Omental fat pad (tissue), 4 donors: ENCODE measurements at places on chromosomes 4 and X. TPM values are rescaled to one million over a fixed set of nuclear protein-coding genes. Genes with fewer than 3 reads are reported as not detected.

The STK32B gene
- total RNA-seq = 2.6 TPM

The TMEM271 gene
- total RNA-seq = not detected

The NPNT gene
- total RNA-seq = 17.7 TPM

The G6PD gene
- 42.1 TPM for total RNA-seq

DNA sequence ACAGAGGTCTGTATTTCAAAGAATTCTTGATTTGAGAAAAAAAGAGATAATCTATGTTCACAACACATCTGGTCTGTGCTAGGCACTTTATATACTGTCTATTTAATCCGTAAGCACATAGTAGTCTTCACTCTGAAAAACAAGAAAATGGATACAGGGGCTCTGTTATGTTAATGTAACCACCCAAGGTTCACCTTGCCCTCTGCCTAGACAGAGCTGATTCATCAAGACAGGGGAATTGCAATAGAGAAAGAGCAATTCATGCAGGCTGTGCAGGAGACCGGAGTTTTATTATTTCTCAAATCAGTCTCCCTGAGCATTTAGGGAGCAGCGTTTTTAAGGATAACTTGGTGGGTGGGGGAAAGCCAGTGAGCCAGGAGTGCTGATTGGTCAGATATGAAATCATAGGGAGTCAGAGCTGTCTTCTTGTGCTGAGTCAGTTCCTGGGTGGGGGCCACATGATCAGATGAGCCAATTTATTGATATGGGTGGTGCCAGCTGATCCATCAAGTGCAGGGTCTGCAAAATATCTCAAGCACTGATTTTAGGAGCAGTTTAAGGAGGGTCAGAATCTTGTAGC is 92.9 kb upstream of the TNIP3 start:
- DNase-seq = no peak

GRCh38 chrX:21757960-21758359 is at the start of gene SMPX:
SMPX (minus strand) TSS chrX:21758116; CDS start chrX:21754290, 3,826 bp downstream.
- no peak for DNase-seq

DNA sequence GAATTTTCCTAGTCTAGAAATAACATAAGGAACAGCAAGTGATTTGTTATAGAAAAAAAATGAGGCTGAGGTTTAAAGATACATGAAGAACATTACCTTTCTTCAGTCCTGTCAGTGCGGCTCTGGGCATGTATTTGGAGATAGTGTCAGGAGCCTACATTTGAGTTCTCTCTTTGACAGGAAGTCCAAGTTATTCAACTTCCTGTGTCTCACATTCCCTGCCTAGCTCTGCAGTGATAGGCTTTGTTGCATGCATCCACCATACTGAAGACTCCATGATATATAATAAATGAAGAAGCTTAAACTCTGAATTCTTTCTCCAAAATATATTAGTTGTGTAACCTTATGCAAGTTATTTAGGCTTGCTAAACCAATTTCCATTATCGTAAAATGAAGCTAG is 148.7 kb downstream of the RELL1 start:
- DNase-seq = no peak

DNA sequence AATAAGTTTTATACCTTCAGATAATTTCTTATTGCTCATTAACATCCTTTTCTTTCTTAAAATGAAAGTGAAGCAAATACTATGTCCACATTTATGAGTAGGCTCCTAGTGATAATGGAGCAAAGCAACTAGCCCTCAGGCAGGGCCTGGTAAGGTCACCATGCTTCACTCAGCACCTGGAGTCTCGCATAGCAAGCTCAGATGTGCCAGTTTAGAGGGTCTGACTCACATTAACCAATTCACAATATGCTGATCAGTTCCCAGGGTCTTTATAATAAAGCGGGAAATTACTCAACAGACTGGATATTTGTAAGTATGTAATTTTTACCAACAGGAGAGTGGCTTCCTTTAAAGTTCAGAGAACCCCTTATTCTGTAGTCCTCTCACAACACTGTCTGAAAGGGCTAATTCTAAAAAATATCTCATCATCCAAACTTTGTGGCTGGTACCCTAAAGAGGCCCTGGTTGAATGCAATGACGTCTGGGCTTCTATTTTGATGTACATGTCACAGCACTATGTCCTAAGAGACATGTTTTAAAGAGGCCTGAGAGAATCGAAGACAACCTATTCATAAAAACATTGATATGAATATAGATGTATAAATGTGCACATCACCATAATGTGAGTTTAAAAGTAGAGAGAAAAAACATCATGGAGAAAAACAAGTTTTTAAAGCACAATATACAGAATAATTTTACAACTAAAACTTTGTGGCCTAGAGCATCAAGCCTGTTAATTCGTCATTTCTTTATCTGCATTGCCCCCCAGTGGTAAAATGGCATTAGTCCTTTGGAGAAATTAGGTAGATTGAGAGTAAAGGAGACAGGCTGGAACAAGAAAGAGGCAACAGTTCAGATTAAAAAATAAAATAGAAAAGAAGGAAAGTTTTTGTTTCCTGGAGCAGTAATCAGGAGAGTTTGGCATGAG is 44.3 kb downstream of the IL21 start:
- DNase-seq = no peak

GRCh38 chr4:184306949-184307348 is 89.3 kb upstream of the ENPP6 start:
- no peak for DNase-seq

DNA sequence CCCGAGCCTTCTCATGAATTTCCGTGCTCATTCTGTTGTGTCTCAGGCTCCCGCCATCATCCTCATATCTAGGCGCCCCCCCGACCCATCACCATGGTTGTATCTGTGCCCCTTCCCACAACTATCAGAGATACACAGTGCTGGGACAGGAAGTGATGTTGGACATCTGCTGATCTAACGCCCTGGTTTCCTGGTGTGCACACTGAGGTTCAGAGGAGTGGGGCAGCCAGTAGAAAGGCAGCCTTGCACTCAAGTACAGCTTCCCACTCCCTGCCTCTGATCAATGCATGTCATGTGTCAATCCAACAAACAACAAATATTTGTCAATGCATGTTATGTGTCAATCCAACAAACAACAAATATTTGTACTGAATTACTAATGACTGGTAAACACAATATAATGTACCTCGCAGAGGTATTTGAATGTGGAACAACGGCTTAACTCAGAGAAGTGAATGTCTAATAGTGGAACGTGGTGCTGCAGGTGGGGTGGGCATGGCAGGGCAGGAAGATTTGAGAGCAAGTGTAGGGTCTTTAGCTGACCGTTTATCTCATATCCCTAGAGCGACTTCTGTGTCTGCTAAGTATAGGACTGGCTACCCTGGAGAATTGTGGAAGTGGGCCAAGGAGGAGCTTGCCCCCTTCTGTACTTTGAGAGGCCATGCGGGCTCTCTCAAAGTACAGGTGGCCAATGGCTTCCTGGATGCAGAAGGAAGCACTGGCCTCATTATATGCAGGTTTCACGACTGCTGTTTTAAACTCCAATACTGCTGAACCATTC is 10.3 kb upstream of the SEL1L3 start:
- DNase-seq = no peak

GRCh38 chr4:186702940-186703339 is 20.7 kb downstream of the FAT1 start:
- no peak for DNase-seq

- no peak for DNase-seq
Measured at GRCh38 chr4:7547368-7548040, 112.8 kb upstream of the PSAPL1 start.

DNA sequence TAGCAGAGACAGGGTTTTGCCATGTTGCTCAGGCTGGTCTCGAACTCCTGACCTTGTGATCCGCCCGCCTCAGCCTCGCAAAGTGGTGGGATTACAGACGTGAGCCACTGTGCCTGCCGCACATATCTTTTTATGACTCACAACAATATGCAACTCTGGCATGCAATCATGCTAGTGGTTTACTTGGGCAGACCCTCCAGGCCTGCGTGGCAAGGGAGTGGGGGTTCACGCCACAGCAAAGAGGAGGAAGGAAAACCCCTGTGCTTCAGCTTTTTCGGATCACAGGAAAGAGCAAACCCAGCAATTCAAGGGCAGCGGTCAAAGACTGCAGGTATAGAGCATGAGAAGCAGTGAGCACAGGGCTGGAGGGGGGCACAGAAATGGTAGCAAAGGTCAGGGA is 48.3 kb upstream of the CD99 start:
- no peak for DNase-seq

- DNase-seq = no peak
Measured at GRCh38 chrX:79081895-79082512, 62.5 kb upstream of the GPR174 start.

- DNase-seq = no peak
Measured at GRCh38 chr4:140103676-140104075, 50.3 kb downstream of the MAML3 start.

- DNase-seq = no peak
Measured at GRCh38 chr4:108772402-108772801, 9.5 kb upstream of the ETNPPL start.
